ENCODE measurements at places on chromosomes 11 and 22.

- DNase-seq, result peak; percentile 73
Observed at GRCh38 chr11:75233754-75234172, 6.8 kb upstream of the TPBGL start.

DNA sequence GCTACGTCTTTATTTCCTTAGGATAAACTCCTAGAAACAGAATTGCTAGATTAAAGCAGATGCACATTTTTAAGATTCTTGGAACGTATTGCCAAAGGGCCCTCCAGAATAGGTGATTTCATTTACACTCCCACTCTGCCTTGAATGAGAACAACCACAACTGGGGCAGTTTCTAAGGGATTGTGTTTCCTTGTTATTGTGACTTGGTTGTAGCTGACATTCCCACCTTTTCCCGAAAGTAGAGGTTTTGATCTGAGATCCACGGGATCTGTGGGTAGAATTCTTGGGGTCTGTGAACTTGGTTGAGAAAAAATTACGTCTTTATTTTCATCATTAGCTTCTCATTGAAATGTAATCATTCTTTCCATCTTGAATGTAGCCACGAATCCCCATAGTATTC, 21.5 kb downstream of the LRRC32 start:
- no peak for DNase-seq

DNA sequence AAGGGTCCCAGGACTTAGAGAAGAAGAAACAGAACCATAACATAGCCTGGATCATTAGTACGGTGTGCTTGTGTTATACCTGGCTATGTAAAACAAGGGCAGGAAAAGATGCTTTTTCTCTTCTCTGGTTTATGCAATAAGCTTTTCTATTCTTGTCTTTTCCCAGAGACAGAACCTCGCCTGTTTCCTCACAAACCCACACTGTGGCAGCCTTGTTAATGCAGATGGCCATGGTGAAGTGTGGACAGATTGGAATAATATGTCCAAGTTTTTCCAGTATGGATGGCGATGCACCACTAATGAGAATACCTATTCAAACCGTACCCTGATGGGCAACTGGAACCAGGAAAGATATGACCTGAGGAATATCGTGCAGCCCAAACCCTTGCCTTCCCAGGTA, 2.9 kb downstream of the CFAP68 start:
- DNase-seq, result no peak

- no peak for DNase-seq
Observed at GRCh38 chr11:86138958-86139357, 70.1 kb upstream of the PICALM start.

DNA sequence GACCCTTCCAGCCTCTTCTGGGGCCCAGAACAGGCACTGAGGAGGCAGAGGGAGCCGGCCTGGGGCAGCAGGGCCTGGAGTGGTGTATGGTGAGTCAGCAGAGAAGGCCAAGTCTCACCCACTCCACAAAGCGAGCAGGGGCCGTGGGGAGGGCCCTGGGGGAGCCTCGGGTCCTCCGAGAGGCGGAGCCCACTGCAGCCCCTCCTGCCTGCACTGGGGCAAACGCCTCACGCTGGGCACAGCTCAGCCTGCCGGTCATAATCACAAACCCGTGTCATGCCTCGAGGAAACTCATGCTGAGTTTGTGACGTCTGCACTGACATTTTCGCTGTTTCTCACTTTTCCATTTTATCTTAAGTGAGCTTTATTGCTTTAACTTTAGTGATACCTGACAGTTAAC, 38.4 kb downstream of the TOLLIP start:
- DNase-seq, result no peak

GRCh38 chr11:127653076-127653475, 652.5 kb upstream of the KIRREL3 start:
- no peak for DNase-seq

DNA sequence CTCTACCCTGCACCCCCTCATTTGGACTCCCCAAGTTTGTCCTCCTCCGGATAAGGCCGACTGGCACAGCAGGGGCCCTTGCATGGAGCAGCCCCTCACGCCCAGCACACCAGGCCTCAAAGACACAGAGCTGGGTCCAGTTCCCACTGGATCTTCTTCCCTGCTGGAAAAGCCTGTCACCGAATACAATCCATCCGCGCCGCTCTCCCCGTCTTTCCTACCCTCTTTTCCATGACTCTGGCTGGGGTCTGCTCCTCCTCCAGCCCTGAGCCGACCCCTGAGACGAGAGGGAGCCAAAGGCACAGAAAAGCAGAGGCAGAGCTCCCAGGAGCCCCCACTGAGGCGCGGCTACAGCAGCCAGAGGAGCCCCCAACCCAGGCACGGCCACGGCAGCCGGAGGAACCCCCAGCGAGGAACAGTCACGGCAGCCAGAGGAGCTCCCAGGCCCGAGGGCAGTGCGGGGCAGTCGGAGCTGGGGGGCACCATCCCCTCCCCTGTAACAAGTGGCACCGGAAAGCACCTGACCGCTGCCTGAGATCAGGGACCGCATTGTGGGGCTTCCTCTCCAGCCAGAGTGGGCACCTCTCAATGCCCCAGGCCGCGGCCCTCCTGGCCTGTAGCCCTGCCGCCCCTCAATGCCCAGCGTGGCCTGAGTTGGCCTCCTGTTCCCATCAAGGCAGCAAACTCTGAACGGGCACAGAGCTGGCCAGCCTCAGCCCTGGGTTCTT, 12.0 kb downstream of the ALG12 start:
- DNase-seq, result no peak

DNA sequence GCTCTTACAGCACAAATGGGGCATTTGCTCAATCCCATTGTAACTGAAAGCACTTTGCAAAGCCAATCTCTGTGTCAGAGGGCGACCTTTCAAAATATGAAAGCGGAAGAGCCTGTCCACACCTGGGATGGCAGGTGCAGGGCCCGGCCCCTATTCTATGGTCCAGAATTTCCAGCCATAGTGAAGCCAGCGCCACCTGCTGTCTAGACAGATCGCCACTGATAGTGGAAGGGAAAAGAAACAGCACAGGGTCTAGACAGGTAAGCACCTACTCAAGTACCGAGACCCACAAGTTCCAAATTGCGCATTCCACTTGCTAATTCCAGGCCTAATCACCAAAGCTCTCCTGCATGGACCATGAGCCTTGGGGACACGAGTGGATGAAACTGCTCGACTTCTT, 141.4 kb downstream of the NTM start:
- DNase-seq, result peak; percentile 72

- no peak for DNase-seq
Observed at GRCh38 chr22:36330655-36331305, 57.0 kb downstream of the MYH9 start.

- DNase-seq, result no peak
Observed at GRCh38 chr11:57303280-57303989, 21.3 kb downstream of the TNKS1BP1 start.

DNA sequence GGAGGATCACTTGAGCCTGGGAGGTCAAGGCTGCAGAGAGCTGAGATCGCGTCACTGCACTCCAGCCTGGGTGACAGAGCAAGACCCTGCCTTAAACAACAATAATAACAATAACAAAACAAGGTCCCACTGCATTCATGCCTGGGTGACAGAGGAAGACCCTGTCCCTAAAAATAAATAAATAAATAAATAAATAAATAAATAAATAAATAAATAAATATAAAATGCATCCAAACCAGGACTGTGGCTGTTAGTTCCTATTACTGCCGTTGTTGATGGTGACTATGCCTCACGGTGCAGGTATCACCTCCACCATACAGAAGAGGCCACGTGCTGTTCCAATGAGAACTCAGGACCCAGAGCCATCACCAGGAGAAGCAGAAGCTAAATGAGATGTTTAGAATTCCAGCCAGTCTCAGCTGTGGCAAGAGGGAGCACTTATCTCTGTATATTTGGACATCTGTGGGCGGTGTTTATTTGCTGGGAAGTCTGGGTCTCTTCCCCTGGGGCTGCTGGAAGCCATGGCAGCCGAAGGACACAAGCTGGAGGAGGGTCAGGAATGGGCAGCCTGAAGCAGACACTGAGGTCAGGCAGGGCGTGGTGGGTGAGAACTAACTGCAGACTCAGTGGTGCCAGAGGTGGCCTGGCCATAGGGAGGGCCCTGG, 21.6 kb downstream of the C11orf86 start:
- no peak for DNase-seq

- no peak for DNase-seq
Observed at GRCh38 chr11:13713982-13714381, 45.5 kb downstream of the FAR1 start.

GRCh38 chr11:66956689-66957290, 1.4 kb downstream of the PC start:
- peak; percentile 47 for DNase-seq

GRCh38 chr11:106614262-106614661, 404.0 kb downstream of the GUCY1A2 start:
- no peak for DNase-seq

- no peak for DNase-seq
Observed at GRCh38 chr11:10641912-10642697, 51.5 kb downstream of the IRAG1 start.

- DNase-seq, result no peak
Observed at GRCh38 chr11:46307785-46308341, 30.4 kb downstream of the CREB3L1 start.

DNA sequence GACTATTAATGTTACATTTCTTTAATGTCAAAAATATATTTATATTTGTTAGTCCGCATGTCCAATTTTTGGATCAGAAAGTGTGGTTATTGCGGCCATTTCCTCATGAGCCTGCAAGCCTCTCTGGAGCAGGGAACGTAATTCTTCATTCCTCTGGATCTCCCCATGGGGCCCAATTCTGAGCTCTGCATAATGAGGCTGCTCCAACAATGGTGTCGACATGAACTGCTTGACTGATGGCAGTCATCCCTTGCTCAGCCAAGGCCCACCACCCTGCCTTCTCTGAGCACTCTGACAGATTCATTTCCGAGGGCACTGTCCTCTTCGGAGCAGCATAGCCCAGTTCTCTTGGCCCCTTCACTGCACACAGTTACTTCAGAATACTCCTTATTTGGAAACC, 3.1 kb upstream of the HEPACAM start:
- DNase-seq, result no peak

- DNase-seq, result no peak
Observed at GRCh38 chr22:35313311-35314121, 13.8 kb downstream of the TOM1 start.

GRCh38 chr22:31652911-31653684, 8.9 kb downstream of the PISD start:
- DNase-seq, result no peak

- no peak for DNase-seq
Observed at GRCh38 chr11:111778047-111778558, 11.9 kb upstream of the PPP2R1B start.

- no peak for DNase-seq
Observed at GRCh38 chr11:11177156-11177808, 175.8 kb downstream of the CSNK2A3 start.

DNA sequence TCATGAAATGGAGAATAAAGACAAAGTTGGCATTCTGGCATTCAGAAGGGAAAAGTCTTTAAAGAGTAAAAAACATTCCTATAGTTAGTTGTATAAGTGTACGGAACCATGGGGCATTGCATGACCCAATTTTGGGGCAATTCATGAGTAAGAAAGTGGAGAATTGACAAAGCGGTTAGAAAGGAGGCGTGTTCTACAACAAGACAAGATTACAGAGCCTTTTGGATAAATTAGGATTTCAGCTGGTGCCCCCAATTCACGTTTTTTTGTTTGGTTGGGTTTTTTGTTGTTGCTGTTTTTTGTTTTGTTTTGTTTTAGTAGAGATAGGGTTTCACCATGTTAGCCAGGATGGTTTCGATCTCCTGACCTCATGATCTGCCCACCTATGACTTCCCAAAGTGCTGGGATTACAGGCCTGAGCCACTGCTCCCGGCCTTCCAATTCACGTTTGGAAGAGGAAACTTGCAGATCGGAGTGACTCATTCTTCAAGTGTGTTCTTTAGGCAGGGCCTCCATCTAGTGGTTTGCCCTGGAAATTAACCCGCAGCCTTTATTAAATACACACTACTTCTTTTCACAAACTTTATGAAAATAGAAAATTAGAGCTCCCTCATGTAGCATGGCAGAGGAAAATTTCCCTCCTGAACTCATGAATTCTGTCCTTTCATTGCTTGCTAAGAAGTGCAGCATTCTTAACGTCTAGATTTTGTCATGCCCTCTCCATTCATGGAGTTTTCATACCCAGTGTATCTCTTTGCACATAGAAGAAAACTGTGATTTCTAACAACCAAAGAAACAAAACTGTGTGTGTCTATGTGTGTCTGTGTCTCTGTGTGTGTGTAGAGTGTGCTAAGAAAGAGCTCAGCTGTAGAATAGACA, 118.1 kb downstream of the BBOX1 start:
- DNase-seq, result peak; percentile 41

DNA sequence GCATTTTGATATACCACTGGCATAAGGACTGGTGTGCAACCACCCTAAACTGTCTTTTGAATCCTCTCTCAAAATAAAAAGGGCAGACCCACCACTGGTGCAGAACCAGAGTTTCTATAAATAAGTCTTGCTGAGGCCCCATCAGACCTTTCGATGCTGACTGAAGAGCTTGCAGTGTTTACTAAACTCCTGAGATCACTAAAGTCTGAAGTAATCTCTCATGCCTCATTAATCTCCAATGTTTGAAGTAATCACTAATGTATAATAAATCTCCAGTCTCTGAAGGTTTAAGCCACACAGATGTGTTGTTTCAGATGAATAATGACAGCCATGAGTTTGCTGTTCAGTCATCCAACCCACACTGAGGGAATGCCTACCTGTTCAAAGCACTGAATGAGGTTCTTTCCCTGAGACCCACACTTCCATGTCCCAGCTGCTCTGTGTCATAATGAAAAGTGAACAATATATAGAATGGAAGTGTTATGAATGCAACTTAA, 50.6 kb upstream of the DEUP1 start:
- no peak for DNase-seq

DNA sequence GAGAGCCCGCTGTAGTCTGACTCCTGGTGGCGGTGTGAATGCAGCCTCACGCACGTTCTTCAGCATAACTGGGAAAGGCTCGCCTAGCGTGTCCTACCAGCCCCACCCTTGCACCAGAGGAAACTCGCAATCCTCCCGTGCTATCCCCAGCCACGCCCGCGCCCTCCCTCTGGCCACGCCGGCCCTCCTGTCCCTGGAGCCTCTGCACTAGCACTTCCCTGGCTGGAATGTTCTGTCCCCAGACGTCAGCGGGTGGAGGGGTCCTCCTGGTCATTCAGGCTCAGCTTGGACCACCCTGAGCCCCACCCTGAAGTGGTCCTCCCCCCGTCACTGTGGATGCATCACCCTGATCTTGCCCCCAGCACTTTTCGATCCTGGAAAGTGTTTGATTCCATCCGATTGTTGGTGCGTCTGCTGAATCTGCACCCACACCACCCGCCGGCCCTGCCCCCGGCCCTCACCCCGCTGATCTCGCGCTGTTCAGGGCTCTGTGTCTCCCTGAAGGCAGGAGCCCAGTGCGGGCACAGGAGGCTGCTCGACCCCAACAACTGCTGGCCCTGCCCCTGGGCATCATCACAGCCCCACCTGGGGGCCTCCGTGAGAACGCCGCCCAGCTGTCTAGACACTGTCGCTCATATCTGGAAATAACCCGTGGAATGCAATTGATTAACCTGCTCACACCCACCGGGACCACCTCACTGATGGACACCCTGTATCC, 437.0 kb downstream of the TBC1D22A start:
- DNase-seq, result peak; percentile 24

GRCh38 chr11:57903441-57904123, 120.1 kb upstream of the OR9Q1 start:
- no peak for DNase-seq

GRCh38 chr11:134513585-134514120, 101.6 kb upstream of the B3GAT1 start:
- no peak for DNase-seq

- DNase-seq, result no peak
Observed at GRCh38 chr11:108870373-108871020, 205.6 kb downstream of the DDX10 start.

Measured in H9 (cell line).